ENCODE measurements at places on chromosomes 5 and 9.

- no peak for DNase-seq
Observed at GRCh38 chr9:114181607-114182409, 26.5 kb downstream of the COL27A1 start.

DNA sequence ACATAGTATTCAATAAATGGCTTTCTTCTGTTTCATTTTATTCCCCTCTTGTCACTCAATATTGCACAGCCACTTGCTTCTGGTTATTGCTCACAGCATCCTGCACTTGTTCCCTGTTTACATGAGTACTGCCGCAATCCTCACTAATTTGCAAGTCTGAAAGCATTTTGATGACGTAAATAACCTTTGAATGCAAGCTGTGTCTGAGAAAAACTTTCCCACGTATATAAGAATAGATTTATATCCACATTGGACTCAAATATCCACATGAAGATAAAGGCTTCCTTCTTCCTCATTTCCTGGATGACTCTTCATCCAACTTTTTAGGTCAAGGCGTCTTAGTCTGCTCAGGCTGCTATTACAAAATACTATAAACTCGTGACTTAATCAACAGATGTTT, 88.2 kb upstream of the DAP start:
- DNase-seq: no peak

DNA sequence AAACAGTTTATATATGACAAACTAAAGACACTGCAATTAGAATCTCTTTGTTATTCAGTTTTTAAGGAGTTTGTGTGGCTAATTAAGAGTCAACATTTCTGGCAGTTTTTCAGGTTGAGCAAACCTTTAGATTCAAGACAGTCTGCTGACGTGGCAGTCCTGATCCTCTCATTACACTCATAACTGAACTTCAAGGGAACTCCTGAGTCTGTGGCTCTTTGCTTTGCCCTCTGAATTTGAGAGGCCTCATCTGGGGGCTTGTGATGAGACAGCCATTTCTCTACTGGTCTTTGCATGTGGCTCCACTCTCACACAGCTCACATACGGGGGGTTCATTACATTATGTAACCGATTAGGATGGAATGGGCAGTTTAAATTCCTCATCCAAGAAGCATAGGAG, 182.9 kb upstream of the MEF2C start:
- DNase-seq: no peak

GRCh38 chr5:114101153-114101552, 260.7 kb upstream of the KCNN2 start:
- no peak for DNase-seq

DNA sequence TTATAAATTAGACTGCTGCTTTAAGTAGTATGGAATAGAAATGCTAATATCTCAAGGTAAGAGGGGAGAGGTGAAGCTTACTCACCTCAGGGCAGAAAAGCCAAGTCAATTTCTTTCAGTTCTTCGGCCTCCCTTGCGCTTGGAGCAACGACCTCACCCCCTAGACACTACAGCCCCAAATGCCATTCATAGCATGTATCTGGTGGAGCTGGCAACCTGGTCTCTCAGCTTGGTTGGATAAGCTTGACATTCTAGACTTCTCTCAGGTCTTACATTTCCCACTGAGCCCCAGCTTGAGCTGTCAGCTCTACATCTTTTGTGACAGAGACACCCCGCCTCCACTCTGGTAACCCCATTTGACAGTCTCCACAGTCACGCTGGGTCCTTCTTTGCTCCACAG, 154.9 kb downstream of the ZNF608 start:
- no peak for DNase-seq

DNA sequence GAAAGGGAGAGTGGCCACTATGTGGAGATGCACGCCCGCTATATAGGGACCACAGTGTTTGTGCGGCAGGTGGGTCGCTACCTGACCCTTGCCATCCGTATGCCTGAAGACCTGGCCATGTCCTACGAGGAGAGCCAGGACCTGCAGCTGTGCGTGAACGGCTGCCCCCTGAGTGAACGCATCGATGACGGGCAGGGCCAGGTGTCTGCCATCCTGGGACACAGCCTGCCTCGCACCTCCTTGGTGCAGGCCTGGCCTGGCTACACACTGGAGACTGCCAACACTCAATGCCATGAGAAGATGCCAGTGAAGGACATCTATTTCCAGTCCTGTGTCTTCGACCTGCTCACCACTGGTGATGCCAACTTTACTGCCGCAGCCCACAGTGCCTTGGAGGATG, 19.8 kb downstream of the RGMB start:
- no peak for DNase-seq

DNA sequence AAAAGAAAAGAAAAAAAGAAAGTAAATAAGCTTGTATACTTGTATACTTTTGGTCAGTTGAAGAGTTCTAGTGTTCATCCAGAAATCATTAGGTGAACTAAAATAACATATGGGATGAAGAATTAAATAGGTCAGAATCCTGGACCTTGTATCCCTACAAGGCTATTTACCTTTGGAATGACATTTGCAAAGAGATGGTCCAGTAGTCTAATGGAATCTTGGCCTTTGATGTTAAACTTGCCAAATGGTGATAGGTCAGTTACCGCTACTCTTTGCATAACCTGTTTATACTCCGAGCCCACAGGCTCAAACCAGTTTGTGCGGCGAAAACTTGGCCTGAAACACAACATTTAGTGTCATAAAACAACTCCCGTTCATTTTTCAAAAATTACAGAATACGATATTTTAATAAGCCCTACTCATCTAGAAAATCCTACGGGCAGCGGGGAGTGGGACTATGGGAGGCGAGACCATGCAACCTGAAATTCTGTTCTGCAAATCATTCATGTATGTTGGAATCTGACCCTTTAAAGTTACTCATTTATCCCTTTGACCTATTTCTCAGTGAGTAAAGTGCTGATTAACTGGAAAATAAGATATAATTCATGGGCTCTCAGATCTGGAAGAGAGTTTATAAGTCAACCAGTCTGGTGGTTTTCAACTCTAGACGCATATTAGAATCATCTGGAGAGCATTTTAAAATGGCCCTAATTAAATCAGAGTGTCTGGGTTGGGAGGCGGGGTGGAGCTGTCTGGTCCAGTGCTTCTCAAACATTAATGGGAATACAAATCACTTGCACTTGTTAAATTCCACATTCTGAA, 38.6 kb downstream of the DMGDH start:
- no peak for DNase-seq

- DNase-seq: no peak
Observed at GRCh38 chr9:107439991-107440456, 49.5 kb downstream of the KLF4 start.

DNA sequence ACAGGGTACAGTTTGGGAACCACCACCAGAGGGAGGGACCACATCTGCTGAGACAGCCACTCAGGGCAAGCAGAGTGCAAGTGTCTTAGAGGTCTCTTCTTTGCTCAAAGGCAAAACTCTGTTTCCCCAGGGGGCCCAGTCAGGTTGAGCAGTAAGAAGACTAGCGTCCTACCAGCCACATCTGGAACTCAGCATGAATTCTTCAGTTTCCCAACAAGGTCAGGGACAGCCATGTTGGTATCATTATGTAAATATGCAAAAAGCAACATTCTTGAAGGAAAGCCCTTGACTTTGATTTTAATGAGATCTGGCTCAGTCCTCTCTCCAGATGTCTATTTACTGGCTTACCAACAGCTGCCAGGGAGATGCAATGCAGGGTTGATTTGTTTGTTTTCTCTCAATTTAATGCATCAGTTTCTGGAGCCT, 46.7 kb downstream of the TGFBI start:
- DNase-seq: no peak

GRCh38 chr9:89969156-89969675, 364.4 kb downstream of the GADD45G start:
- no peak for DNase-seq

- peak; percentile 15 for DNase-seq
Observed at GRCh38 chr9:93642961-93643360, 66.6 kb downstream of the PHF2 start.

DNA sequence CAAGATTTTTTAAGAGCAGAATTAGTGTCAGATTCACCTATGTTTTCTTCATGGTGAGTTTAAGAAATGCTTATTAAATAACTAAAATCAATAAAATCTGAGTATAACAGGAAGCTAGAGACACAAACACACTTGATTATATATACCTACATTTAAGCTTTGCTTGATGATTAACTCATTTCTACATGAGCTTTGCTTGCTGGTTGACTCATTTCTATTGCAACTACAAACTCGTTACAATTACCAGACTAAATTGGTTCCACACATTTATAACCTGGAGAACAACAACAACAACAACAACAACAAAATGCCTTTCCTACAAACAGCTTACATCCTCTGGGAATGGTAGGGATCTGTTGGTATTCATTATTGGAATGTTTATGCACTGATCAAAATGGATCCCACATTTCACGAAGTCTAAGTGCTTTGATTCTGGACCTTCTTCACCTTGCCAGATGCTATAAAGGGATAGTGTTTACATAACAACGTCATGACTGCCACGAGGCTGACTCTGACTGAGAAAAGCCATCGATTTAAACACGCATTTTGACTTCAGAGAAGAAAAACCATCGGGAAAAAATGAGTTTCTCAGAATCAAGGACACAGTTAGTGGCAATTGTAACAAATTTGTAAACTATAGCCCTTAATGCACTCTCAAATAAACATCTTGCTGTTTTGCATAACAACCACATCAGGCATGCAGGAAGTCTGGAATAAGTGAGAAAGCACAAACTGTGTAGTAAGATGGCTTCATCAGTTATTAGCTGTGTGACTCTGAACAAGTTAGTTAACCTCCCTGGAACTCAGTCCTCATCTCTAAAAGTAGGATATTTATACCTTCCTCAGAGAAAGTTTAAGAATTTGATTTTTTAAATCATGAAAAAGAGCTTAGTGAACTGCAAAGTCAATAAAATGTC, 49.8 kb downstream of the RASEF start:
- DNase-seq: no peak

DNA sequence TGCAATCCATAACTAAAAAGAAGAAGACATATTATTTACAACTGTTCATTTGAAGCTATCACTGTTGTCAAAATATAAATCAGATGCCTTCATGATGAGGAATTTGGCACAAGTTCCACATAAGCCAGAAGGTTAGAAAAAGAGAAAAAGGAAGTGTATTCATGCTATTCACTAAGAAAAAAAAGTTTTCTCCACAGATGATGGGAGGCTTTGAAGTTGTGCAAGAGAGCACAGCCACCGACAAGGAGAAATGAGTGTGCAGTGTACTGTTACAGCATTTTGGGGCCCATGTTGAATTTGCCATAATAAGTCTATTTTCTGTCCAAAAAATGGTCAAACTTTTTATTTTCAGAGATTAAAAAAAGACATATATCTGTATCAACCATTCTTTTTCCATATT, 32.9 kb upstream of the IFNK start:
- DNase-seq: no peak

DNA sequence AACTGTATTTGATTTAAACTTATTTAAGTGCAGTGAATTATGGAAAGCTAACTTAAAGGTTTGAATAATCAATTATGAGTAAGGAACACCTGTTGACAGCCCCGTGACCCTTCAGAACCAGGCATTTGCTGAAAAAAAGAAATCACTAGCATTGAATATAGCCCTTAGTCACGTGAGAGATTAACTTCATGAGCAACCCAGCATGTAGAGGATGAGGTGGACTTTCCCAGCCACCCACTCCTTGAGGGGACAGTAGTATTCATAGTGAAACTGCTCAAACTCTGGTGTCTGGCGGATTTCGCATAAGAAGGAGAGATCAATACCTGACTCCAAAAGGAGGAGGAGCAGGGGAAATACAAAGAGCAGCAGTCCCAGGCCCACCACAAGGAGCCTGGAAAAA, 184.8 kb upstream of the RASEF start:
- no peak for DNase-seq

GRCh38 chr5:134813827-134814226, 31.9 kb upstream of the C5orf24 start:
- DNase-seq: no peak

DNA sequence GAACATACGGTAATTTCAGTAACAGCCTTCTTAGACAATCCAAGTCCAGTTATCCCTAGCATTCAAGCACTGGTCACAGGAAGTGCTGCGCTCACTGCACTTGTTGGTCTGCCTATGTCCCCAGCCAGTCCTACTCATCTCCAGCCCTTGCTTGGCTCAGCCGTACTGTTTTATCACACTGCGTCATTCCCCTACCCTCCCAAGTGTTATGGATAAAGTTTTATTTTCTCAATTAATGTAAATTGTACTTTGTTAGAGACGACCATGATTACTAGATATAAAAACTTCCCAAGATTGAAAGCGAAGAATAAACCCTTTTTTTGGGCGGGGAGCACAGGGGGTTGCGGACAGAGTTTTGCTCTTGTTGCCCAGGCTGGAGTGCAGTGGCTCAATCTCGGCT, 49.6 kb downstream of the LHFPL2 start:
- DNase-seq: no peak

DNA sequence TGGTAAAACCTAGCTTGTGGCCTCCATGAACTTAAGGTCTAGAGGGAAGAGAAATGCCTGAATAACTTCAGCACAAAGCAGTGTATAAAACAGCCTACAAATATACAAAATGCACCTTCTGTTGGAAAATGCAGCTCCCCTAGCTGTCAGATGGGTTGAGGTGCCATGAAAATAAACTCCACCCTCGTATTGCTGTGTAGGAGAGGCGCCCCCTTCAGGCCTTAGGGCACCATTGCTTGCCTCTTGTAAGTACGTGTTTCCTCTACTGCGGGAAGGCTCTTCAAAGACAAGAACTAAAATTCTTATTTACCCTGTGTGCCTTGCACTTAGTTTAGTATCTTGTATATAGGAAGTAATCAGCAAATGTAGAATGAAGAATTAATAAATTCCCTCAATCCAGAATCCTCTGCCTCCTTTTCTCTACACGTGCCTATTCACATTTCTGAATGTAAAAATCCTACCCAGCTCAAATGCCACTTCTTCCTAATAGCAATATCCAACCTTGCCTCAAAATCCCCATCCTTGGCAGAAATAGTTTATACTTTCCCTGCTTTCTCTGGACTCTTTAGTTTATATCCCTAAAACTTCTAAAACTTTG, 393.7 kb upstream of the PDE4D start:
- DNase-seq: peak; percentile 39

DNA sequence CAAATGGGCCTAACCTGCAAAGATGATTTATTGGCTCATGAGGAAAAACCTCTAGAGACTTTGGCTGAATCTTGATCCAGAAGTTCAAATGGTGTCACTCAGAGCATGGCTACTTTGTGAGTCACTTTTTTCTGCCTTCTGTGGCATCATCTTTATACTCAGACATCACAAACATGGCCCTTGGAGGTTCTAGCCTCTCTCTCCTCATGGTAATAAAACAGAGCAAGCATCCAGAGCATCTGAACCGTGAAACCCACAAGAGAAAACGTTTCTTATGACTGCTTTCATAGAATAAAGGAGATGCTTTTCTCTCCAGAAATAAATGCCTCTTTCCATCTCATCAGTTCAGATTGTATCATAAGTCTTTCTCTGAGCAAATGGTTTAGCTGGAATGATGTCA, 780.3 kb downstream of the KCTD16 start:
- DNase-seq: no peak

- DNase-seq: no peak
Observed at GRCh38 chr5:176719113-176719739, 71.9 kb downstream of the TSPAN17 start.

DNA sequence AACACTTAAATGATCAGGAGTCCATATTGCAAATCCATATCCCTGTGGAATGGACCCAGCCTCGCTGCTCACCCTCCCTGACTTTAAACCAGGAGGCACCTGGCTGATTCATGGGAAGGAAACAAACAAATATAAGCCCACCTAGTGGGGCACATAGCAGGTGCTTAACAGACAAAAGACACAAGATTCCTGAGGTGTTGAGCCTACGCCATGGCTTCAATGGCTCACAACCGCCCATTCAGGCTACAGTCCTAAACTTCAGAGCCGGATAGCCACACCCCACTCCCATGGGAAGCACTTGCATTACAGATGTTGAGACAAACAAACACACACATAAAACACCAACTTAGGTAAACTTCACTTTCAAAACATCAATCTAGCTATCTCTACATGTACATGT, 359.9 kb downstream of the ICE1 start:
- no peak for DNase-seq

Measured in HS-27A (cell line).